ENCODE measurements at places on chromosomes 6 and 20.

DNA sequence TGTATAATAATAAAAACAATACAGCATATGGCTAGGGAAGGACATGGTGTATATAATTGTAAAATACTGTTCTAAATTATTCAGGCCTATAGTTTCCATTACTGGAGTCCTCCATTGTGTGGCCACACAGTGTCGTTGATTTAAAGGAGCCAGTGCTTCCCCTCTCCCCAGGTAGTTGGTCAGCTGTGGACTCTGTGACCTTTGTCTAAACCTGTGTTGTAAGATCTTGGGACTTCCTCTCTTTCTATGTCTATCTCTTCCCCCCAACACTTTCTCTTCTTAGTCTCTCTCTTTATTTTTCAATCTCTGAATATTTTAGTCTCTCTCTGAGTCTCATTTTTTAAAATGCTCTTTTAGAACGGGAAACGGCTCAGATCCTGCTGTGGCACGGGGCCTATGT lies 35.6 kb downstream of the BRPF3 start:
- no peak for DNase-seq

DNA sequence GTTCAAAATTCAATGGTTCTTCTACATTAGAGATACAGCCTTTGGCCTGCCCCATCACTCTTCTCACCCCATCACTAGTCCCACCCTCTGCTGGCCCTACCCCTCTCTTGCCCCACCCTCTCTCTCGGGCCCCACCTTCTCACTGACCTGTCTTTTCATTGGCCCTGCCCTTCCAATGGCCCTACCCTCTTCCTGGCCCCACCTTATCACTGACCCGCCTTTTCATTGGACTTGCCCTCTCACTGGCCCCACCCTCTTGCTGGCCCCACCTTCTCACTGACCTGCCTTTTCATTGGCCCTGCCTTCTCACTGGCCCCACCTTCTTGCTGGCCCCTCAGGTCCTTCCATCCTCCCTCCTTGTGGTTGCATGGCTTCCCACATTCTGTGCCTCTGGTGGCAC lies 107.2 kb upstream of the PLEKHG1 start:
- no peak for DNase-seq

GRCh38 chr6:164097551-164098398 lies 683.3 kb downstream of the QKI start:
- DNase-seq: peak; percentile 69

- DNase-seq: peak; percentile 13
These were observed 1.3 kb upstream of the SLC35D3 start for GRCh38 chr6:136920671-136921380.

- DNase-seq: no peak
These were observed 127.7 kb downstream of the BFSP1 start for GRCh38 chr20:17403461-17403860.

- DNase-seq: no peak
These were observed 648.7 kb upstream of the FLRT3 start for GRCh38 chr20:14986026-14986655.

Measured in ELR (cell line).